ENCODE measurements at places on chromosomes 16 and 17.
A peak's percentile ranks its signal among the peaks of the same experiment; 100 is the strongest.

DNA sequence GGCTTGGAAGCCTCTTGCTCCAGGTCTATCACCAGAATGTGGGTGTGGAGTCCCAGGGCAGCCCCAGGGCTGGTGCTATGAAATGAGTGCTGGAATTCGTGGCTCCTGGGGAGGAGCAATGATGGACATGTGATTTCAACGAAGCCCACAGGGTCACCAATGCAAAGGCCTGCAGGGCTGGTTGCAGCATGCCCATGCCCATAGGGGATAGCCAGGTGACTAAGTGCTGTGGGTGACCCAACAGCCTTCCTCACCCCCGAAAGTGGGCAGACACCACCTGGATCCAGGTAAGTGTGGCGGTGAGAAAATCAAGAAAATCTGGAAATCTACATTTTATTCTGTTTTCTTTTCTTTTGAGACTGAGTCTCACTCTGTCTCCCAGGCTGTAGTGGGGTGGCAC lies 87.5 kb upstream of the GPRC5B start:
- DNase-seq = no peak

GRCh38 chr17:74210191-74211140 lies 2.9 kb upstream of the TTYH2 start:
- peak; percentile 84 for DNase-seq

DNA sequence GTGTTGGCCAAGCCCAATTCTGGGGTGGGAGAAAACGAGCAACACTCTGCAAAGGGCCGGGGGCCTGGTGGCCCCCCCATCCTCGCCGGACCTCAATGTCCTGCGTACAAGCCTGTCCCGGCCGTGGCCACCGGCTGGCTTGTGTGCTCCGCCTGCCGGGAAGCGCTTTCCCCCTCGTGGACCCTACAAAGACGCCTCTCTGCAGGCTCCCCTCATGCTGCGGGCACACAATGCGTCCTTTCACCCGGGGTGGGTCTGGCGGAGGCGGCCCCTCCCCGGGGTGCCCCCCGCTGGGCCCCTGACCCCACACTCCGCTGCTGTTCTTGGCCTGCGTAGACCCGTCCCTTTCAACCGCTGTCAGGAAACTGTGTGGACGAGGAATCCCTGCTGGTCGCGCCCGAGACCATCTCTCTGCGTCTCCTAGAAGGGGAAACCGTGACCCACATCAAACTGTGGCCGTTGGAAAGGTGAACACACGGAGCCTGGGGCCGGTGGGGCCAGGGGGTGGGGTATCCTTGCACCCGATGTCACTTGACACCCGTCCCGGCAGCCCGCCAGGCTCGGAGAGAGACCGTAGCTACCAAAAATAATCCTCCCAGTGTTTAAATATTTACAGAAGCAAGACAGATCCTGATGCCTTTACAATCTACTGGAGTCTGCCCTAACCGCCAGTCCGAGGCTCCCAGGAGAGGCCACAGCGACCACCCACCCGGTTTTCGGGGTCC lies 43.6 kb downstream of the TBC1D16 start:
- no peak for DNase-seq

GRCh38 chr16:54363766-54364165 lies 77.2 kb upstream of the IRX3 start:
- no peak for DNase-seq

DNA sequence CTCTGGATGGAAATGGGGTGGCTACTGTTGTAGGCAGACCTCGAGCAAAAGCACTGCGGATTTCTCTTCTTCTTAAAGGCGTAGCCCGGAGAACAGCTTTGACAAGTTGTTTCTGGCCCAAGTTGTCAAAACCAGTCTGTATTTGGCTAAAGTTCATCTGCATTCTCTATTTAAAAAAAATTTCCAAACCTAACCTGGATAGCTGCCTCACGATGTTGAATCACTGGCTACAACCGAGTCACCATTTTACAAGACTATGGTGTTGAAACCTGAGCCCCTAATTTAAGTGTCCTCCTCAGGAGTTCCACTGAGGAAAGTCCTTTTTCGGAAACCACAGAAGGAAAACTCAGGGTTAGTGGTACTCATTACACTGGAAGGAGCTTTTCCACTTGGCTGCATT lies 1.5 kb downstream of the SLC16A6 start:
- no peak for DNase-seq

DNA sequence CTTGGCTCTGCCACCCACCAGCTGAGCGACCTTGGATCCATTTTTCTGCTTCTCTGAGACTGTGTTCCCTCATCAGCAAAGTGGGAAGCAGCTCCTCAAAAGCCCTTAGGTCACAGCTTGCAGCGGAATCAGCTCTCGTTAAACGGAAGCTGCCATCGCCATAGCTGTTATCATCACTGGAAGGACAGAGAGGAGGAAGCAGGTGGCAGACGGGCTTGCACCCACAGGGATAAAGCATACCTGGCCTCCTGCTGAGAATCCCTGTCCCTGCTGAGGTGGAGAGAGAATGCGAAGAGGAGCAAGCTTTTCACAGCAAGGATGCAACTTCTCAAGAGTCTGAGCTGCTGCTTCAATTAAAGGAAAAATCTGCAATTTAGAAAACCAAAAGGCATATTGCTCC lies 106.6 kb downstream of the CLEC16A start:
- DNase-seq = no peak

DNA sequence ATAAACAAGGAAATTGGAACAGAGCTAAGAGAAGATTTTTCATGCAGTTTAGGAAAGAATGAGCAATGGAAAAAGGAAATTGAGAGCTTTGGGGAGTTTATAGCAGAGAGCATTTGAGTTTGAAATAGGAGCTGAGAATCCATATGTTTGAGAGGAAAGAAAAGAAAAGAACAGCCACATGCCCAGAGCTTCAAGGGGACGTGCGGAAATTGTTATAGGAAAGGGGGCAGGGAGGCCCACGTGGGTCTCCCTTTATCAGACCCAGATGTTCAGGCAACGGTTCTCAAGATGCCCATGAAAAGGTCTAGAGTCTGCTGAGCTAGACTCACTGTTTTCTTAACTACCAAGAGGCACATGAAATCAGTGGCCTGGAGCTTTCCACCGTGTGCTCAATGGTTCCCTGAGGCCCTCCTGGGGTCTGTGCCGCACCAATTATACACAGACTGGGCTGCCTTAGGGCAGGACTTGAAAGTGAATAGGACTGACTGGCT lies 31.2 kb downstream of the CHD9 start:
- DNase-seq = peak; percentile 44

DNA sequence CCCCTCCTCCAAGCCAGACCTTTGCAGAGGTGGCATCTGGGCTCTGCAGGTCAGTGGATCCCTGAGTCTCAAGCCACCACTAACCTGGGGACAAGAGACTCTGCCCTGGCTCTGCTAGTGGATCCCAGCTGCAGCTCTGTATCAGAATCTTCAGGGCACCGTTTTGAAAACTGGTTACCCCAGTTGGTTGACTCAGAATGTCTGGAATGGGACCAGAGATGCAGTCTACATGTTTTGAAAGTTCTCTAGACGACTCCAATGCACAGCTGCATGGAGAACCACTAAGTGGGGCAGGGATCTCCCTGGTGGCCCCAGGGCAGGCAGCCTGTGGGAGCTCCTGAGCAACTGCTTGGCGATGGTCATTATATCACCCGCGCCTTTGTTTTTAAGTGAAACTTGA lies 34.1 kb upstream of the ADORA2B start:
- DNase-seq = no peak
